Hypothalamus (tissue), 51 donors: ENCODE measurements at places on chromosomes 7 and 10.

- no peak for DNase-seq
These were observed 57.1 kb upstream of the KMT2E start for GRCh38 chr7:104956753-104957450.

DNA sequence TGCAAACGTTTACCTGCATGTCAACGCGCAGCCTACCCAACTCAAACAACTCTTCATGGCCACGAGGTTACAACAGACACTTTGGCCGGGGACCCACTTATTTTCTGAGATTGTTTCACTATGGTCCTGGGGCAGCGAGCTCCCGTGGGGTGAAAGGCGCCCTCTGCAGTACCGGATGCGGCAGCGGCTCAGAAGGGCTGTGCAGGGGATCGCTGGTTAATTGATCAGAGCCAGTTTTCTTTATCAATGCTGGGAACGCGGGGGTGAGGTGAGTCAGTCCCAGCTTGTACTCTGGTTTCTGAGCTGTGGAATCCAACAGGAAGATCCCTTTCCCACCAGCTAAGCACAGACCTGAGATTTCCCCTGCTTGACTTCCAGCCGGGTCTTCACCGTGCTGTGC, 366.5 kb upstream of the KLF6 start:
- no peak for DNase-seq

DNA sequence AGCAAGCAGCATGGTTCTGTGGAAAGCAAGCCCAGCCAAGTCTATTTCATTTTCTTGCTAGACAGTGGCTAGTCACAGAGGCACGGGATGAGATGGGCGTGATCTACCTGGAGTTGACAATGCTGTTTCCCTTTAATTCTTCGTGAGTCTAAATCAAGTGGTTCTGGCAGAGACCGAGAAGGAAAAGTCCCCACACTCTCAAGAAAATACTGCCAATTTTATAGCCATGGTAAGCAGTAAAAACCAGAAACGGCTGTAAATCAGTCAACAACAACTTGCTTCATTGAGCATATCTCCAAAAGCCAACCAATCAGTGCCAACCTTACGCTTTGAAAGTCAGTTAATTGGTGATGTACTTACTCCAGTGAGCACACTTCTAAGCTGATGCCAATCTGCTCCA, 223.4 kb downstream of the SEC23IP start:
- DNase-seq = no peak

DNA sequence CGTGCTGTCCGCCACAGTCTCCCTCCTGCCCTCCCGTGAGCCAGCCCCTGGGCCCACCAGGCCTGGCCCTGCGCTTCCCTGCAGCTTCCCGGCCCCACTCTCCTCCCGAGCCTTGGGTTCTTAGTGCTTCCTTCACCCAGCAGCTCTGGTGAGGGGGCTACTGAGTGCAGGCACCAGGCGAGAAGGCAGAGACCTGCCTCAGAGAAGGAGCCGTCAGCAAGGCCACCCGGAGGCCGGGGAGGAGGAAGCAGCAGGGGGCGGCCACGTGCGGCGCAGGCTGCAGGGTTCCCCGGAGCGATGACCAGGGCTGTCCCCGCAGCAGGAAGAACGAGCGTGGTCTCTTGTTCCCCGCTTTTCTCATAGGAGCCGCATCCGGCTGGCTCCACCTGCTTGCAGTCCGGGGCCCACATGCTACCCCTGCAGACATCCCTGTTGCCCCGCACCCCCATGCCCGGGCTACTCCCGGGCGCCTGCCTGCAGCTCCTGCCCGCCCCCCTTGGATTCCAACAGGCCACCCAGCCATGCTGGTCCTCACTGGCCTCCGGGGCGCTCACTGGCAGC, 20.5 kb downstream of the YKT6 start:
- no peak for DNase-seq

- peak; percentile 64 for DNase-seq
These were observed 95.1 kb upstream of the DIP2C start for GRCh38 chr10:784403-785088.

DNA sequence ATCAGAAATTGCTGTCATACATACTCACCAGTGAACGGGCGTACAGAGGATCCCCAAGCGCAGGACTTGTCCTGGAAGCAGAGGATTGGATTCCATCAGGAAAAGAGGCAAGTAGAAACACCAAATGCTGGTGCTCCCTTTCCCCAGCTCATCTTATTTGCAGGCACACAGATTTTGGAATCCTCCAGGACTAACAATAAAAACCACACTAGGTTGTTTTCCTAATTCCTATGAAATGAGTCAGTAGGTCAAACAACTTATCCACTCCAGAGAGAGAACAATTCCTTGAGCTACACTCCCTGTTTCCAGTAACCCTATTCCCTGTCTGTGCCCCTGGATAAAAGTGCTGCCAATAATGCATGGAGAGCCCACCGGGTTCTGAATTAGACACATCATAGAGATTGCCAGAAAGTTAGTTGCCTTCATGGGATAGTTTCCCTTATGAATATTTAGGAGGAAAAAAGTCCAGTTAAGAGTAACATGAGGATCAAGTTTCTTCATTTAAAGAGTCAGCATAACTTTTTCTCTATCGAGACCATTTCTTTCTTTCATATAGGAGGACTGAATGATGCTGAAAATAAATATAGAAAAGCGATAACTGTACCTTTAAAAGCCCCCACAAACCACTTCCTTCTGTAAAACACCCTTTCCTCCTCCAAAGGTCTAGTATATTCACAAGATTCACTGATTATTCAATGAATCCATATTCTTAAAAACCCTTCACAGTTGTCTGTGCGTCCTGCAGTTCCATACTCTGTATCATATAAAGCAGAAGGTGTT, 178.3 kb upstream of the KLF14 start:
- DNase-seq = no peak

GRCh38 chr10:123635745-123636144, 30.4 kb upstream of the GPR26 start:
- no peak for DNase-seq

- DNase-seq = no peak
These were observed 54.2 kb downstream of the RBM20 start for GRCh38 chr10:110698340-110698739.
